Breast epithelium (tissue), 4 donors: ENCODE measurements at places on chromosomes 6 and 20.

DNA sequence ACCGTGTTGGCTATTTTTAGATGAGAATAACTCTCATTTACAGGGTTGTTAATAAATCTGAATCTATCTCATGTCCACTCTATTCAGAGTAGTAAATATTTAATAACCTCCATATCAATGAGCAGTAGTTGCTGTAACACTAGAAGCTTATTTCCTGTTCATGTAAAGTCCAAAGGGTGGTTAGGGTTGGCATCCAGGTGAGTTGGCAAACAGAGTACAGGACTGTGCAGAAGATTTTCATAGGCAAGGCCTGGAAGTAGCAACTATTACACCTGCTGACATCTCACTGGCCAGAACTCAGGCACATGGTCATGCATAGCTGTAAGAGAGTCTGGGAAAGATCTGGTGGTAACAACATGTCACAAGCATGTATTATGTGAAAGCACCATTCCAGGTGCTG, 147.5 kb downstream of the PHF3 start:
- no peak for DNase-seq

GRCh38 chr6:127180426-127180825, 62.0 kb downstream of the RSPO3 start:
- no peak for DNase-seq

GRCh38 chr6:11740875-11741274, 37.7 kb downstream of the ADTRP start:
- no peak for DNase-seq

DNA sequence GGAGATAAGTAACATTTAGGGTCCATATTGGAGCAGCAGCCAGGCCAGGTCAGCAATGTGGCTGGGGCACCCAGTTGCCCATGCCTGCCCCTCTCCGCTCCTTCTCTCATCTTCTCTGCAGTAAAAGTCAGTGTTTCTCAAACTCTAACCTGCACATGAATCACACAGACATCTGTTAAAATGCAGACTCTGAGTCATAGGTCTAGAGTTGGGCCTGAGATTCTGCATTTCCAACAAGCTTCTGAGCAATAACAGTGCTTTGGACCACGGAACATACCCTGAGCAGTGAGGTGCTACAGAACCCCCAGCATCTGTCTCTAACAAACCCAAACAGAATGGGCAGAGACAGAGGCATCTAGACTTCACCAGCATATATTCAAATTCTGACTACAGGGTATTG, 10.1 kb downstream of the PHF10 start:
- DNase-seq, result no peak

DNA sequence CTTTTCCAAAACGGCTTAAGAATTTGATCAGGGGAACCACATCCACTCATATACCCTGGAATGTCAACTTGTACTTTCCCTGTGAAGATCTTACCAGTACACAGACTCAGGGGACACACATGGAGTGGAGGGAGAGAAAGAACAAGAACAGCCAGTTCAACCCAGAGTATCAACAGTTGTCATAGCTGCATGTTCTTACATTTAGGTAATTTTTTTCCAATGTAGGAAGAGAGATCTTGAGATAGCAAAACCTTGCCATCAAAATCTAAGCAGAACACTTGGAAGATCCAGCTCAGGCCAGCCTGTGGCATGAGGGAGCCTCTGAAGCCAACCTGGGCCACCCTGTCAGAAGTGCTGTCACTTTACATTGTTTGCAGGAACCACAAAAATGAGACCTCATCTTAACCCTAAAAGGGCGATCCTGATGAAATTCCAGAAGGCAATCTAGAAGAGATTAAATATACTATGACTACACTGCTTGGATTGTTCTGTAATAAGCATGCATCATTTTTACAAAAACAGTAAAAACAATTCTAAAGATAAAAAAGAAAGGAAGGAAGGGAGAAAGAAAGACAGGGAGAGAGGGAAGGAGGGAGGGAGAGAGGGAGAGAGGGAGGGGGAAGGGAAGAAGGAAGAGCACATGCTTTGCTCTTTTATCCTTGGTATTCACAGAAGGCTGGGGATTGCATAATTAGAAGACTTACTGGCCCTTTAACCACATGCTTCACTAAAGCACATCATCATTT, 124.7 kb upstream of the TCF21 start:
- no peak for DNase-seq

GRCh38 chr6:1825277-1825676, 215.6 kb downstream of the FOXC1 start:
- DNase-seq, result no peak

DNA sequence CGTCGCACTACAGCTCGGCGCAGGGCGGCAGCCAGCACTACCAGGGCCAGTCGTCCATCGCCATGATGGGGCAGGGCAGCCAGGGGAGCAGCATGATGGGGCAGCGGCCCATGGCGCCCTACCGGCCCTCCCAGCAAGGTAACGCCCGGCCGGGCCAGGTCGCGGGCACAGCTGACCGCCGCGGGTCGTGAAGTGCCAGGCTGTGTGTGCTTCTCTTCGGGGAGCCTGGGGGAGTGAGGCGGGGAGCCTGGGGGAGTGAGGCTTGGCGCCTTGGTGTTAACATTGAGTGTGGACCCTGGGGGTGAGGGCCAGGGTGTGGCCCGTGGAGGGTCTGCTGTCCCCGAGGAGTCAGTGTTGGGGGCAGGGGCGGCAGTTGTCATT, 19.4 kb upstream of the MTG2 start:
- DNase-seq, result no peak
